ENCODE measurements at places on chromosomes 2 and 18.

DNA sequence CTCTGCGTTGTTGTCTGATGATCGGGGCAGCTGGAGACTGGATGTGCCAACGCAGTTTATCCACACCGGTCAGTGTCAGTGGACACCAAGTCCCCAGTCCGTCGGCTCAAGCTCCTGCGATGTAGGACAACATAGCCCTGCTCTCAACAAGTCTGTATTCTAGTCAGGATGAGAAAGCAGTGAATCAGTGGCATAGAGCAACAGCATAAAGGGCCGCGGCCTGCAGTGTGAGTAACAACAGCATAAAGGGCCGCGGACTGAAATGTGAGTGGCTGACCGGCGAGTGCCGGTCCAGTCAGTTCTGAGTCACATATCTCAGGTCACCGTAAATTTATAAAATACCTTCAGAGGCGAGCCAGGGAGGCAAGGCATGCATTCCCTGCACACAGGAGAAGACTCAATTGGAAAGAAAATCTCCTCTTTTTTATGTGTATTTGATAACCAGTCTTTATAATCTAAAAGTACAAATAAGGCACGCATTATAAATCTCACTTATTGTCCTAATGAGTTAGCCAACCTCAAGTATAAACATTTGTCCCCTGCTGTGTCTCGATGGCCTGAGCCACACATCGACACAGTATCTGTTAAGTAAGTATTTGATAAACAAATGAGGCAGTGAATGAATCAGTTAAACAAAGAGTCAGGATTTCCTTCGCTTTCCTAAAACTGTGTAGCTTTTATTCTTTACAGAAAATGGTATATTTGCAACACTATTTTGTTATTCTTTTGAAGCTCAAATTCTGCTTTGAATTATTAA, 33.8 kb upstream of the NFATC1 start:
- DNase-seq = no peak

DNA sequence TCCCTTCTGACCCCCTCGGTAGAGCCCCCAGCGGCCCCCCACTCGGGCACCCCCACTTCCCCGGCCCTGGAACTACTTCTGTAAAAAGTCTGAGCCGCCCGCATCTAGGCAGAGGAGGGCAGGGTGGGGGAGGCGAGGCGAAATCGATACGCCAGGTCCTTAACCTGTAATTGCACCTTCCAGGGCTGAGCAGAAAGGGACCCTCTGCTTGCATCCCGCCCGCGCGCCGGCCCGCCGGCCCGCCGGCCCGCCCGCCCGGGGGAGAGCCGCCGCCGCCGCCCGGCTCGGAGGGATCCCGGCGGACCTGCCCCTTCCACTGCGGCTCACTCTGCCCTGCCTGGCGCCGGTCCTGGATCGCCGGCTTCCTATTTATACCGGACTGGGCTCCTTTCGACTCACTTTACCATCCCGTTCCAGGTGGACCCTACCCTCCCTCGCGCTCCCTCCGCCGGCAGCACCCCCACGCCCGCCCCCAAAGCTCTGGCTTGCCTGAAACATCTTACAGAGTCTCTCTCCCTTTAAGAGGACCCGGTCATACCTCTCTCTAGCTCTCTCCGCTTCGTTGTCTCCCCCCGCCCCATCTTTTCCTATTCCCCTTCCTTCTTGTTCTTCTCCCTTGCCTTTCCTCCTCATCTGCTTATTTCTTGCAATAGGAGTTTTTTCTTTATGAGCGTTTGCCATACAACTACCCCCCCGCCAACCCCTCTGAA, 797 bp downstream of the KLHL14 start:
- no peak for DNase-seq

DNA sequence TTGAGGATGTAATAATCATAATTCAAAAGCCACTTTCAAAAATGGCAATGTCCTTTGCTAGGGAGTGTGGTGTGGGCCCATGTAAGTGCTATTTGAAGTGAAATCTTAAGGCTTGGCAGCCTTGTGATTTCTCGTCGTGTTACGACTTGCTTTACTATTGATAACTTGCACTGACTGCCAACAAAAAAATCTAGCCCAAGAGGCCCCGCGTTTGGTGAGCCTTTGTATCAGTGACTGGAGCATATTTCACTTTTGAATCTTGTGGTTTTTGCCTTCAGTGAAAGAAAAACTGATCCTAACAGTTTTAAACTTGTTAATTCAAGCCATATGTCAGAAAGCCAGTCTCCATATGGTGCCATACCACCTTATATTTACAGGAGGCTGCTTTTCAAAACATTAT, 248.0 kb downstream of the TMEM182 start:
- DNase-seq = no peak

- DNase-seq = no peak
Observed at GRCh38 chr18:48719974-48720654, 181.3 kb downstream of the CTIF start.

DNA sequence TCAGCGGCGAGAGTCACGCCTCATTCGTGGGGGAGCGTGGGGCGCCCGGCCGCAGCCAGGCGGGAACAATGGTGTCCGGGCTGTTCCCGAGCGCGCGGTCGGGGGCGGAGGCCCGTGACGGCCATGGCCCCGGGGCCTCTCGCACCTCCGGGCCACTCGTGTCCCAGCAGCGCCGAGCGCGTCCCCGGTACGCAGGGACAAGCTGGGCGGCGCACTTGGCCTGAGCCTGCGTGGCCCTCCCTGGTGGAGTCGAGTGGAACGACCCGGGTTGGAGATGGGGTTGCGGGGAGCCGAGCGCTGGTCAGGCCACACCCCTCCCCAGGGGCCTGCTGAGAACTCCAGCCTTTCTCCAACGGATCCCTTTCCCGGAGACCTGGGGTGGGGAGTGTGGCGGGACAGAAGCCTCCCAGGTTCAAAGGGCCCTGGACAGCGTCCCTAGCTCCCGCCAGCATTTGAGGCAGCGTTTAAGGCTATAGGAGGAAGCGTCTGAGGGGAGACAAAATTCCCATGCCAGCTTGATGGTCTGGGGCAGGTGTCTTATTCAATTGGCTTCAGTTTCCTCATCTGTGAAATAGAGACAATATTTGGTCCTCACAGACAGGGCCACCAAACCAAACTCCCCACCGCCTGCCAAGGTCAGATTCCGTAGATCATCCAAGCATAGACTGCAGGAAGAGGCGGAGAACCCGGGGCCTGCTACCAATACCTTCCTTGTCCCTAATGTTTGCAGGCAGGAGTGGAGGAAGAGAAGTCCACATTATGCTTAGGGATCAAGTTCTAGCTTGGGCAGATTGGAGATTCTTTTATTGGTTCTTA, 553 bp downstream of the CNDP2 start:
- DNase-seq = no peak

- DNase-seq = no peak
Observed at GRCh38 chr2:152529420-152530115, 187.7 kb downstream of the PRPF40A start.

DNA sequence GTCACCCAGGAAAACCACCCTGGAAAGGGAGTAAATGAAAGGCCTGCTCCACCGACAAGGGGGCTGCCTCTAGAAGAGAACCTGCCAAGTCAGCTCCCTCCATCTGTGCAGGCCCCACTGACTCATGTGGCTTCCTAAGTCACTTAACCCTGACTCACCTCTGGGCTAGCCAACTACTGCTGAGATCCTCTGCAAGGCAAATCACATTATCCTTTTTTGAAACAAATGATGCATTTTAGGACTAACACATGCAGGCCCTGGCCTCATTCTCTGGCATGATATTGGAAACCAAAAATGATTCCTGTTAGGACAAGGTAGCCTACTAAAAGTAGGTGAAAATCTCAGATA, 474.6 kb downstream of the EPHA4 start:
- no peak for DNase-seq

- no peak for DNase-seq
Observed at GRCh38 chr18:44883671-44884070, 203.0 kb downstream of the SETBP1 start.
